ENCODE measurements at places on chromosomes 6 and 20.

GRCh38 chr6:55668591-55668990, 89.6 kb upstream of the HMGCLL1 start:
- H3K4me1 ChIP-seq, result peaks cover 11% of the 10 kb centered on the region
- no peak for DNase-seq
- H3K36me3 ChIP-seq, result no peaks in the 10 kb centered on the region
- no peaks in the 10 kb centered on the region for H3K27me3 ChIP-seq

- no peaks in the 10 kb centered on the region for H3K36me3 ChIP-seq
- peak overlapping the region; percentile 60 for H3K4me3 ChIP-seq
- peak; percentile 75 for DNase-seq
Observed at GRCh38 chr20:59571551-59572314, 32.6 kb upstream of the PHACTR3 start.

DNA sequence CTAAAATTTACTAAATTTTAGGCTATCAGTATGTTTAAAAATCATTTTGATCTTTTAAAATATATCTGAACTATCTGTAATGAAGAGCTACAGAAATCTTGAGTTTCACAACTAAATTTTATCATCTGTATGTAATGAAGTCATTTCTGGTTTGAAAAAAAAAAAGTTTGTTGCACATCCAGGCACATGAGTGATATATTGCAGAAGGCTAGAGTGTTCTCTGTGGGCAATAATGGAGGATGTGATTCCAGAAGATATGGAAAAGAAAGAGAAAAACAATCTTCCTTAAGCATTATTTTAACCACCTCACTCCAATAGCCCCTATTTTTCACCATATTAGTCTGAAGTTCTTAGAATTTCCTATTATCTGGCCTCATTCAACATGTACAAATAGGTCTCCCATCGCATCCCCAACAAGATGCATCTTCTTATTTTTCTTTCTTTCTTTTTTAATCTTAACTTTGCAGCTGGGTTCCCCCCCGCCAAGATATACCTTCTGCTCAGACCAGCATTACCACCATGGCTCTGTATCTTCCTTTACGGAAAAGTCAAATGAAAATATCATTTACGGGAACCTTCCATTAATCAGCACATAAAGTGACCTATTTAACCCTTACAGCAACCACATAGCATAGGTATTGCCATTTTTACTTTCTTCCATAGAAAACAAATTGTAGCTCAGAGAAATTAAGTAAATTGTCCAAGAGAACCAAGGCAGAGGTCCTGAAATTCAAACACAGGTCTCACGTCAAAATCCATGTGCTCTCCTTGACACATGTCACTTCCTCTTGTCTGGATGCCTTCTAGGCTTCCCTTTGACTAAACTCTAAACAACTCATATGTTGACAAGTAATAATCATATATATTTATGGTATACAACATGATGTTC, 116.9 kb downstream of the KIF13A start:
- no peak overlapping the region for H3K27ac ChIP-seq
- no peak overlapping the region for H3K4me3 ChIP-seq
- DNase-seq, result no peak
- H3K27me3 ChIP-seq, result no peaks in the 10 kb centered on the region

GRCh38 chr6:90544081-90544480, 42.8 kb downstream of the MAP3K7 start:
- peaks cover 12% of the 10 kb centered on the region for H3K36me3 ChIP-seq
- H3K4me3 ChIP-seq, result no peak overlapping the region
- no peak overlapping the region for H3K27ac ChIP-seq
- H3K27me3 ChIP-seq, result no peaks in the 10 kb centered on the region

DNA sequence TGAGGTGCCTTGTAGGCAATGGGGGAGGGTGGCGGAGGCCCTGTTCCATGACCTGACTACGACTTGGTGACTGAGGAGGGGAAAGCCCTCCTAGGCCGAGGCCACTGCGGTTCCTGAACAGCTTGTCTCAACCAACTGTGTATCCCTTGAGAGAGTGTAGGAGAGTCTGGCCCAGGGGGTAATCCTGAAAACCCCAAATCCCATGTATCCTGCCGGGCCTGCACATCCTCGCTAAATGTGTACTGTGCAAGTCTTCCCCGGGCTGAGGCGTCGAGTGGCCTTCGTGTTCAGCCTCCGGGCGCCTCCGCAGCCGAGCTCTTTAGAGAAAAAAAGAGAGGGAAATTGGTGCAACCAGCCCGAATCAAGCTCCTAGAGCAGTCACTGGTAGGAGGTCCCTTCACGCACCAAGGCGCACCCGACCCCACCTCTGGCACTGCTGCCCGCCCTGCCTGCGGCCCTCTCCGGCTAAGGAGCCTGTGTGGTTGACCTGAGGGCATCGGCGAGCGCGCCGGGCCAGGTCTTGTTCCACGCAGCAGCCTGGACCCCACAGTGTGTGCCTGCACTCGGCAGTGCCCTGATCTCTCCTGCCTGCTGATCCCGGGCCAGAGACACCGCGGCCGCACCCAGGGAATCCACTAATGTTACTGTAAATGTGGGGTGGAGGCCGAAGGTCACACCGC, 7.3 kb downstream of the SIM1 start:
- no peak for DNase-seq
- H3K4me3 ChIP-seq, result peak overlapping the region; percentile 55
- peaks cover 80% of the 10 kb centered on the region for H3K27me3 ChIP-seq
- peaks cover 25% of the 10 kb centered on the region for H3K4me1 ChIP-seq

GRCh38 chr6:155174576-155175211, 89.1 kb upstream of the CLDN20 start:
- H3K27ac ChIP-seq, result no peak overlapping the region
- H3K36me3 ChIP-seq, result no peaks in the 10 kb centered on the region
- H3K27me3 ChIP-seq, result no peaks in the 10 kb centered on the region
- H3K4me1 ChIP-seq, result no peaks in the 10 kb centered on the region

GRCh38 chr6:84448331-84448730, 220.9 kb upstream of the CEP162 start:
- H3K4me3 ChIP-seq, result no peak overlapping the region
- no peaks in the 10 kb centered on the region for H3K36me3 ChIP-seq
- no peak for DNase-seq

GRCh38 chr20:18705490-18705889, 108.1 kb upstream of the SCP2D1 start:
- DNase-seq, result no peak
- H3K27ac ChIP-seq, result no peak overlapping the region
- H3K27me3 ChIP-seq, result no peaks in the 10 kb centered on the region
- peaks cover 2% of the 10 kb centered on the region for H3K4me1 ChIP-seq
- no peaks in the 10 kb centered on the region for H3K36me3 ChIP-seq

DNA sequence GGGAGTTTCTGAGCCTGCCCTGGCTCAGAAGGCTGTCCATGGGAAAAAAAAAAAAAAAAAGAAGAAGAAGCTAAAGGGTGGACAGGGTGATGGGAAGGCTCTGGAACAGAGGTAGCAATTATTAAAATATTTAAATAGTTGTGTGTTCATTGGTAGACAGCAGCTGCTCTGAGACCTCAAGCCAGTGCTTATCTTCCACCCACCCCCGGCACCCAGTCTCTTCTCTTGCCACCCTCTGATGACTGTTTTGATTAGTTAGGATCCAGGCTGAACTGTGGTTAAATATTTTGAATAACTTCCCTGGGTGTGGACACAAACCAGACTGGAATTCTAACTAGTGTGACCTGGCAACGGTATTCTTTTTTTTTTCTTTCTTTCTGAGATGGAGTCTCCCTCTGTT, 16.9 kb upstream of the SRSF3 start:
- H3K36me3 ChIP-seq, result no peaks in the 10 kb centered on the region
- H3K4me3 ChIP-seq, result no peak overlapping the region
- DNase-seq, result no peak
- H3K27ac ChIP-seq, result peak overlapping the region; percentile 80
- peaks cover 18% of the 10 kb centered on the region for H3K4me1 ChIP-seq

DNA sequence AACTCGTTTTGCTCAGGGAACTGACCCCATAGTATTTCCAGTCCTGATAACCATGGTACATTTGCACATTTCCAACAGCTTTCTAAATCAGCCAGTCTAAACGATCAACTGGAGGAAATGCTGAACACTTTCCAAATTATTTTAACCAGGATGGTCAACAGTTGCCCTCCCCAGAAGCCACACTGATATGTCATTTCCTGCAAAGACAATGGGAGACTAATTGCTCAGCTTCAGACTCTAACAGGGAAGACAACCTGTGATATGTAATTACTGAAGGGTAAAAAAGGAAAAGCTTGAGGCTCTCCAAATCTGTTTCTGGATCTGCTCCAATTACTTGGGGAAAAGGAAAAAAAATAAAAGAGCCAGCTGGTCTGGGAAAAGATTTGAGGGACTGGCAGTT, 88.8 kb downstream of the FYN start:
- no peak overlapping the region for H3K27ac ChIP-seq
- DNase-seq, result no peak
- H3K36me3 ChIP-seq, result peaks cover 17% of the 10 kb centered on the region

GRCh38 chr6:170050591-170051041, 240.3 kb downstream of the DLL1 start:
- H3K27me3 ChIP-seq, result peaks cover 5% of the 10 kb centered on the region
- no peaks in the 10 kb centered on the region for H3K4me1 ChIP-seq
- no peak overlapping the region for H3K4me3 ChIP-seq
- DNase-seq, result no peak

DNA sequence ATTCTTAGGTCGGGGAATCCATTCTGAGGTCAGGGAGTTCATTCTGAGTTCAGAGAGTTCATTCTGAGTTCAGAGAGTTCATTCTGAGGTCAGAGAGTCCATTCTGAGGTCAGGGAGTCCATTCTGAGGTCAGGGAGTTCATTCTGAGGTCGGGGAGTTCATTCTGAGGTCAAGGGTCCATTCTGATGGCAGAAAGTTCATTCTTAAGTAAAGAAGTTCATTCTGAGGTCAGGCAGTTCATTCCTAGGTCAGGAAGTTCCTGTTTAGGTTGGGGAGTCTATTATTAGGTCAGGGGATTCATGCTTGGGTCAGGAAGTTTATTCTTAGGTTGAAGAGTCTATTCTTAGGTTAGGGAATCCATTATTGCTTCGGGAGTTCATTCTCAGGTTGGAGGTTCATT, 16.5 kb upstream of the NXT1 start:
- peaks cover 20% of the 10 kb centered on the region for H3K27me3 ChIP-seq
- no peak for DNase-seq
- H3K4me1 ChIP-seq, result no peaks in the 10 kb centered on the region
- no peaks in the 10 kb centered on the region for H3K36me3 ChIP-seq
- no peak overlapping the region for H3K4me3 ChIP-seq
- H3K27ac ChIP-seq, result no peak overlapping the region

- peaks cover 29% of the 10 kb centered on the region for H3K4me1 ChIP-seq
- no peak overlapping the region for H3K4me3 ChIP-seq
- no peak for DNase-seq
- no peak overlapping the region for H3K27ac ChIP-seq
- no peaks in the 10 kb centered on the region for H3K27me3 ChIP-seq
- H3K36me3 ChIP-seq, result no peaks in the 10 kb centered on the region
Observed at GRCh38 chr6:146872426-146872785, 273.6 kb downstream of the ADGB start.

DNA sequence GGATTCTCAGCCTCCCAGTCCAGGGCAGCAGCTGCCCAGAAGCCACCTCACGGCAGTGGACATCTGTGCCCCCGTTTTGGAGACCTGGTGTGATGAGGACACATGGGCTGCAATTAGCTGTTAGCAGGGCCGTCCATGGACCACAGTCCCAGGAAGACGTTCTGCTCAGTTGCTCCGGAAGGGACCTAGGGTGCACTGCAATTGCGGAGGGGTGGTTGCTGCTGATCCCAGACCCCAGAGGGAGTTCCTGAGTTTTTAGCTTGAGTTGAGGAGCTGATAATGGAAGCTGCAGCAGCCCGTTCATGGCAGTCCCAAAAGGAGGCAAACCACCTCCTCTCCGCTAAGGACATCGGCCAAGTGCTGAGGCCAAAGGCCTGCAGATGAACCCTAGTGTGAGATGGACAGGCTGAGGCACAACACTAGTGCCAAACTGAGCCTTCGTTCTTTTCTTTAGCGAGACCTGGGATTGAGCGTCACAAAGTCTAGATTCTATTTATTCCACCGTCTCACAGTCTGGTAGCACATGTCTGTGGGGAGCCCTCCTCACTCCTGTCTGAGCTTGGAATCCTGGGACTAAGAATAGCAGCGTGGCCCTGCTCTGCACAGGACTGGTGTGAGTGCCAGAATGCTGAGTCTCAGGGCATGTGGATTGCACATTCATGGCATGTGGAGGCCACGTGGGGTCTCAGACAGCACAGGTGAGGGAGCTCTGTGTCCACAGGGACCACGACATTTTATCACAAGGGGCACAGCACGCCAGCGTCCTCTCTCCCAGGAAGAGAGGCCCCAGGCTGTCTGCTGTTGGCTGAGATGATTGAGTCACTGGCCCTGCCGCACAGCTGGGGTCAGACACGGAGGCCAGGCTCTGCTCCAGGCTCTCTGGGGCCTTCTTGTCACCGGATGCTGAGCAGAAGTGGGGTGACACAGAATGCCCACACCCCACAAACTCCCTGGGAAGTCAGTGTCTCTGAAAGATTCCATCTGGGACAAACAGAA, 113.4 kb downstream of the PSMB1 start:
- H3K4me1 ChIP-seq, result peaks cover 24% of the 10 kb centered on the region
- peaks cover 2% of the 10 kb centered on the region for H3K36me3 ChIP-seq
- no peak overlapping the region for H3K27ac ChIP-seq
- H3K27me3 ChIP-seq, result no peaks in the 10 kb centered on the region
- DNase-seq, result no peak

DNA sequence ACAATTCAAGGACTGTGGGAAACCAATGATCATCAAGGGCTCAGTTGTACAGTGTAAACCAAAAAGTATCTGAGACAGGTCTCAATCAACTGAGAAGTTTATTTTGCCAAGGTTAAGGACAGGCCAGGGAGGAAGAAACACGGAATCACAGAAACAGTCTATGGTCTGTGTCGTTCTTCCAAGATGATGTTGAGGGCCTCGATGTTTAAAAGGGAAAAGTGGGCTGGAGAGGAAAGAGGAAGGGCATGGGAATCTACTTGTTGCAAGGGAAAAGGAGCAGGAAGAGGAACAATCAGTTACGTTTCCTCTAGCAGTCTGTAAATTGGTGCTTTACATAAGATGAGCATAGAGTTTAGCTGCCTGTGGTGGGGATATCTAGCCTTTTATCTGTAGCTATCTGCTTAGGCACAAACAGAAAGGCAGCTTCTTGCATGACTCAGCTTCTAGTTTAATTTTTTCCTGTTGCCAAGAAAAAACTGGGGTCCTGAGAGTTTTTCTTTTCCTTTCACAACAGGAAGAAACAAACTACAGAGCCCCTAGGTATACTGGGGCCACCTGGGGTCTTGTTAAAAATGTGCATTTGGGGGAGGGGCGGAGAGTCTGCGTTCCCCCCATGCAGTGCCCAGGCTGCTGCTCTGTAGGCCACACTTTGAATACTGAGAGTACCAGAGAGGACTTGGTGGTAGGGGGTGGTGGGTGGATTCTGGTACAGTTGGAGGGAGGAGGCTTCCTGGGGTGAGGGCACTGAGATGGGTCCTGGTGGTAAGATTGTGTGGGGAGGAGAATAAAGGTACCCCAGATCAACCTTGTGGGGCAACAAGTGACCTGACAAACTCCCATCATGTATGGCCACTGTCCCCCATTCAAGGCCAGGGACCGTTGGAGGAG, 35.3 kb upstream of the EZR start:
- no peak for DNase-seq
- no peaks in the 10 kb centered on the region for H3K27me3 ChIP-seq
- peak overlapping the region; percentile 88 for H3K27ac ChIP-seq
- H3K4me3 ChIP-seq, result no peak overlapping the region
- H3K4me1 ChIP-seq, result peaks cover 38% of the 10 kb centered on the region

Measured in progenitor cell of endocrine pancreas (in vitro differentiated cells).